ENCODE measurements at places on chromosomes 5 and 9. TPM values are rescaled to one million over a fixed set of nuclear protein-coding genes. Genes with fewer than 3 reads are reported as not detected.

DNA sequence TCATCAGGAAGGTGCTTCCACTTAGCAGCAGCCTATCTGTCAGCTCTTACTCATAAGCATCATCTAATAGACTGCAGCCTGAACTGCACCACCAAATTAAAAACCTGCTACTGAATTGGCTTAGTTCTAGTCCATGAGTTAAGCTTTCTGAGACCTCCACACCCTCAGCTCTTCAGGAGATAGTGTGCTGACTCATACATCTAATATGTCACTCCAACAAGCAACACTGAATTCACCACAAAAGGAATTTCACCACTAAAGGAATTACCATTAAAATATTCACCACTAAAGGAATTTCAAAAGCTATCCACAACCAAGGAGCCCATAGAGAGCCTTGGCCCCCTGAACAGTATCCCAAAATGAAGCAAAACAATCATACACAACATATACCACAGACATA lies 418.5 kb upstream of the RORB start:
- DNase-seq = no peak

GRCh38 chr5:157269165-157269671 lies 3.3 kb downstream of the CYFIP2 start:
- DNase-seq = no peak

GRCh38 chr5:181217803-181218062 lies 5.3 kb upstream of the TRIM41 start:
- no peak for DNase-seq

- no peak for DNase-seq
Measured at GRCh38 chr9:116288658-116289057, 135.1 kb downstream of the PAPPA start.

DNA sequence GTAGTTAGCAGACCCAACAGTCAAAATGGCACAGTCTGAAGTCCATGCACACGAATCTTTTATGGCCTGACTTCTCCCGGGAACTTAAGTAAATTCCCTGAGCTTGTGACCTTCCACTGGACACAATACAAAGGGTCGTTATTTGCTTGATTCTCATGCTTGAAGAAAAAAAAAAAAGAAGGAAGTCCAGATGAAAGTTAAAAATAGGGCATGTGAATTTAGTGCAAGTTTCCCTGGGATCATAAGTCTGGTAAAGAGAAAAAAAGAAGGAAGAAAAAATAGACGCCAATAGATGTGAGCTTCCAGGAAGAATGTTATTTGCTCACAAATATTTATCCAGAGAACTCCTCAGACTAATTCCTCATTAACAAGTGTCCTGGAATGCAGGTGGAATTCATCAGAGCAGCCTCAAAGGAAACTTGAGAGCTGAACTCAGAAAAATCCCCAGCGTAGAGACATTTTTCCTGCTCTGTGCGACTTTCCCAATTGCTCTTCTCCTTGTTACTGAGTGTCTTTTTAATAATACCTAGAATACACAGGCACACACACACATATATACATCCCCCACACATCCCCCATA lies 616.3 kb downstream of the EBF1 start:
- DNase-seq = no peak

Gene MARCHF6
- polyA plus RNA-seq = 43.9 TPM

Gene CATSPER3
- not detected for polyA plus RNA-seq

Measured in naive B cell (primary cell).